Immature natural killer cell (primary cell): ENCODE measurements at places on chromosomes 4 and X.

DNA sequence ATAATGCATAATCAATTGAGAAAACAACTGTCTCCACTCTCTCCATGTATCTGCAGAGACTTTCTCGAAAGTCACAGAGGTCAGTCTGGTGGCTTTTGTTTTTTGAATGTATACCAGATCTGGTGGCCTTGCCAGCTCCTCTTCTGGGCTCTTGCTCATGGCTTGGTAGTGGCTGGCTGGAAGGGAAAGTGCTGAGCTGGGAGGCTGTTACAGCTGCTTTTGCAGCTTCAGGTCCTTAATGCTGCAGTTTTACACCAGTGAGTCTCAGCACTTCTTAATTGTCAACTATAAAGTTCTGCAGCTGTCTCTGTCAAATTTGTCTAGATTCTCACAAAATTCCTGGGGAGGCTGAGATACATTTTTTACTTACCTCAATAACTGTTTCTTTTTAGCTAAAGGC is 390.0 kb downstream of the GRXCR1 start:
- DNase-seq: no peak

DNA sequence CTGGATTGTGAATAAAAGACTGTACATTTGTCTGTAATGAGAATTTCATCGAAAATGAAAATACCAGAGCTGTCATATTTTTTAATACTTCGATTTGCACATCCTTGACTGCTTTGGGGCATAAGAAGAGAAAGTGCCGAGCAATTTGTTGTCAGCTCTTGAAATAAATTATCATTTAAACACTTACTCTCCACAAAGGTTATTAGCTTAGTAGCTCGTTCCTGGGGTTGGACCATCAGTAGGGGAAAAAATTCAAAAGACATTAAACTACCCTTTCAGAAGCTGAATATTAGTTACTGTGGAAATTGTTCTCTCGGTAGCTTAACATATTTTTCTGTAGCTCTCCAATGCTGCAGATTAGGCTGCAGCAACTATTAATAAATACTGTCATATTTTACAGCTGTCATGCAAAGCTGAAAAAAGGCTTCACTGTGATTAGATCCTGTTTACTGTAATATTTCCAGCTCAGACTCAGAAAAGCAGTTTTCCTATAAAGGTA is 76.9 kb downstream of the GRIA3 start:
- DNase-seq: no peak

DNA sequence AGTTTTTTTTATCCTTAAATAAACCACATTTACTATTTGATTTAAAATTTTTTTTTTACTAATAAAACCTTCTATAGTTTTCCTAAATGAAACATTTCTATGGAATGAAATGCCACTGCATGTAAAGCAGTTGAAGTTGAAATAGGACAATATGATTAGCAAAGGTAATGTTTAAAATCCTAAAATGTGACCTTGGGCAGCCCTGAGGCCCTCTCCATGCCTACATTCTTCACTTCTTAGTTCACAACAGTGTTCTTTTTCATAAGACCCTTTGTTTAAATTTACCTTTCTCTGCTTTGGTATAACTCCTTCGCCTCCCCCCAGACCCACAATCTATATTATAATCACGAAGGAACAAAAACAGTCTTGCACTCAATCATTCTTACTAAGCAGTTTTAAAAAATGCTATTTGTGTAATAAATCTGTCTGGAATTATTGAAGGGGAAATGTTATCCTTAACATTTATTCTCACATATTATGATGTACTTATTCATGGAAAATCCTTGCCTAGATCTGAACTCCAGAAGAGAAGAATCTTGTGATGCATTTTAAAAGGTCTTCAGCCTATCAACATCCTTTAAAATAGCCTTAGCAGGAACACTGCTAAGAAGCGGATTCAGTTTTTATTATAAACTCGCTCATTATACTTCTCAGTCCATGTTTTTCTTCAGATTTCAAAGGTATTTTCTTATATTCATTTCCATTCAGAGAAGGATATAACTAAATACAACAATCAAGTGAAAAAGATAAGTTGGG is 124.6 kb upstream of the NAP1L5 start:
- DNase-seq: no peak

DNA sequence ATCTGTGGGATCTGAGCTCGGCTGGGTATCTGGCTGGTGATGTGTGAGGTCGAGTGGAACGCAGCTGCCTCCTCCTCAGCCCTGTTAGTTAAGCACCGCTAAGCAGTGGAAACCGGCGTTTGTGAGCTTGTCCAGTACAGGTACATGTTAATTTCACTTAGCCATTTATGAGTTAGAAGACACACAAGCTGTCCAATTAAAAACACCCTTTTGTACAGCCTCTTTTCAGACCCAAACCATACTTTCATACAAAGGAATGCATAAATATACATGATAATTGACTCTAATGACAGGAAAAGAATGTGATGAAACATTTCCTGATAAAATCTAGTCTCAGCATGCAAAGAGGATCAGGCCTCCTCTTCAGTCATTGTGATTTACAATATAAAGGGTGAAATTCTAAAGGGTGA is 163.6 kb upstream of the FAT1 start:
- DNase-seq: no peak

GRCh38 chr4:2837904-2838496 is 5.6 kb upstream of the ADD1 start:
- peak; percentile 81 for DNase-seq

DNA sequence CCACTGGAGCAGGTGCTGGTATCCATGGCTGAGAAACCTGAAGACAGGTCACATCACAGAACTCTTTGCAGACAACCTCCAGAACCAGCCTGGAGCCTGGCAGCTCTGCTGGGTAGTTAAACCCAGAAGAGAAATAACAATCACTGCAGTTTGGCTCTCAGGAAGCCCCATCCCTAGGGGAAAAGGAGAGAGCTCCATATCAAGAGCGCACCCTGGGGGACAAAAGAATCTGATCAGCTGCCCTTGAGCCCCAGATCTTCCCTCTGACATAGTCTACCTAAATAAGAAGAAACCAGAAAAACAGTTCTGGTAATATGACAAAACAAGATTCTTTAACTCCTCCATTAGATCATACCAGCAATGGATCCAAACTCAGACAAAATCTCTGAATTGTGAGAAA is 823.2 kb upstream of the FRG1 start:
- DNase-seq: no peak

GRCh38 chrX:13996650-13997049 is 33.0 kb downstream of the GEMIN8 start:
- DNase-seq: no peak

DNA sequence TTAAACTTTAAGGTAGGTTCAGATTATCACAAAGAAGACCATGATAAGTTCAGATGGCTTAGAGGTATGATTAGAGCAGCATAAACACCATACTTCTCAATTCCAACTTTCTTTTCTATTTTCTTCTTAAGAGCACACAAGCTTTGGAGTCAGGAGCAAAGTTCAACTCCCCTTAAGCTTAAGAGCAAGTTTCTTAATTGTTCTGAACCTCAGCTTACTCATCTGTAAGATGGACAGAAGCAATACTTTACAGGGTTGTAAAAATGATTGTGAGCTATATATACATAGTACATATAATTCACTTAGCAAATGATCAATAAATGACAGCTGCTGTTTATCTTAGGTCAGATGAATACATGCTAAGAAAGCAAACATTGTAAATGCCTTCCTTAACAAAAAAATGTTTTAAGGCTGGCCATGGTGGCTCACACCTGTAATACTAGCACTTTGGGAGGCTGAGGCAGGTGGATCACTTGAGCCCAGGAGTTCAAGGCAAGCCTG is 25.0 kb upstream of the RPS3A start:
- DNase-seq: no peak

DNA sequence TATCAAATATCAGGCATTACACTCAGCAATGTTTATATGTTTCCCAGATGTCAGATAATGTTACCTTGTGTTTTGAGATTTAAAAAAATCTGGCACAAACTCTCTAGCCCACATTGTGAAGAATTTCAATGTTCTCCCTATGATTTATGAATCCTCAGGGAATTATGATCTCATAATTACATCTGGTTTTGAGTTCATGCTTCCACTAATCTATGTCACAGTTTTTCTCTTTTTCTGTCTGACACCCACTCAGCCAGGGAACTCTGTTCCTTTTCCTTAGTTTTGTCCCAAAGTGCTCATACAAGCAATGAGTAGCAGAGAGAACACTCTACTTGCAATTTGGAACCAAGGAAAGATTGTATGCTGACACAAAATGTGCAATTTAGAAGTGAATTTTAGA is 212.1 kb upstream of the POF1B start:
- DNase-seq: no peak

GRCh38 chr4:40617872-40618271 is 11.8 kb downstream of the RBM47 start:
- DNase-seq: no peak

DNA sequence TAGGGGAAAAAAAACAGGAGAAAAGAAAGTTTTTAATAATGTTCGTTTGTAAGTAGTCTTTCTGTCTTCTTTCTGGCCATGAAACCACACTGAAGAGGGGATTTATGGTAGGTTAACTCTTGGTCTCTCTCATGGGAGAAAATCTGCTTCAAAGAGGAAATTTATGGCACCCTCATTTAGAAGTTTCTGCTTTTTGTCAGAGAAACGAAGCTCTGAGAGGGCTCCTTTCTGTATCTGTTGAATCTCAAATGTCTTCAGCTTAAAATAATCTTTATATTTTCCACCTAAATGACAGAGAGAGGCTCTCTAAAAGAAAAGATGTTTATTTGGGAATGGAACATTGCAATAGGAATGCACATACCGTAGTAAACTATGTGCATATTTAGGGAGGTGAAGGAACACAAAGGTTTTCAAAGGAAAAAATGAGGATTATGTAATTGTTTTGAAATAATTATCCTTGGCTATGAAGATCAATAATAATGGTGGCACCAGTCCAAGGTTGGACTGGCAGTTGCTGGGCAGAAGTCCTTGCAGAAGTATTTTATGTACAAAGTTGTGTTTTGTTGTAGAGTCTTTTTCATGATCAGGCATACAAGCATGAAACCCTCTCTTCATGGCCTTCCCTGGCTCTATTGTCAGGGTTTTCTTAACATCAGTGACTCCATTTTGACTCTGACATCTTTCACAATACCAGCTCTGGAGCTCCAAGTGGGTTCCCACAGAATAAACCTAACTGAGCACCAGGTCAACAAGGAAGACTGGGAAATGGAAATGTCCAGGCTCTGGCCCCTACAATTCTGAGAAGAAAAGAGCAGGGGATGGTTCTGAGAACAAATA is 53.0 kb upstream of the HPSE start:
- DNase-seq: no peak

DNA sequence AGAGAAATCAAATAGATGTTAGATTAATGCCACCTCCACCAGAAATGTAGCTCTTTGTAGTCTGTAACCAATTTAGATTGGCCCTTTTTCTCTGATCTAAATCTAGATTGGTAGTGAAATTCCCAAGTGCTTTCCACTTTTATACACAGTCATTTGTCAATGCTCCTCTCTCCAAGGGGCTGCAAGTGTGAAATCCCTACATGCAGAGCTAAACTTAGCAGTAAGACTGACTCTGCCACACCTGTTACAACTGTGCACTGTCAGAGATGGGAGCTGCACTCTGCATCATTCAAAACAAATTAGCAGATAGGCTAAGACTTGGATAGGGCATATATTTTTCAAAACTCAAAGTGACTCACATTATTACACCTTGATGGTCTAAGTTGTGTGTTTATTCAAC is 9.1 kb downstream of the SERTM2 start:
- DNase-seq: no peak

- no peak for DNase-seq
These were observed 9.0 kb downstream of the ART3 start for GRCh38 chr4:76083386-76083988.

- no peak for DNase-seq
These were observed 100.5 kb downstream of the PRDM5 start for GRCh38 chr4:120821977-120822376.
